ENCODE measurements at places on chromosomes 12 and 14.

- DNase-seq: no peak
Measured at GRCh38 chr14:22691171-22691570, 47.0 kb upstream of the OR6J1 start.

GRCh38 chr14:95157048-95157326 lies 342 bp downstream of the DICER1 start:
- no peak for DNase-seq

GRCh38 chr12:63319386-63319785 lies 168.4 kb upstream of the AVPR1A start:
- DNase-seq: no peak

DNA sequence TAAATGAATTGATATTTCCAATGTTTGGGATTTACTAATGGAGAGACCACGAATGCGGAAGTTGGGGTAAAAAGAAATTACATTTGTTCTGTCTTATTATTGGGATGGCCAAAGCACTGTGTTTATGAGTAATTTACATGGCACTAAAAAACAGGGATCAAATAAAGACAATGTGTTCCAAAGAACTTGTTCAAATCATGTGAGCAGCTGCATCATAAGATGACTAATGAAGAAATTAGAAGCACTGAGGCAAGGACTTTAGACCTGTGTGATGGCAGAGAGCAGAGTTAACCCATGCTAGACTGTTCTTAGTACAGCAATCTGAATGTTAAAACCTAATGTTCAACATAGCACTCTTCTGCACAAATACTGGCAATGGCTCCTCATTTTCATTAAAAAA lies 34.3 kb upstream of the DCN start:
- no peak for DNase-seq

Data from NCI-H446 (cell line).